ENCODE measurements at places on chromosomes 6 and 20. TPM values are rescaled to one million over a fixed set of nuclear protein-coding genes. Genes with fewer than 3 reads are reported as not detected.

GRCh38 chr20:952196-952795 lies 36.2 kb upstream of the ANGPT4 start:
- no peak for DNase-seq
- H3K27ac ChIP-seq = no peak overlapping the region
- H3K36me3 ChIP-seq = no peaks in the 10 kb centered on the region
- no peak overlapping the region for H3K4me3 ChIP-seq

DNA sequence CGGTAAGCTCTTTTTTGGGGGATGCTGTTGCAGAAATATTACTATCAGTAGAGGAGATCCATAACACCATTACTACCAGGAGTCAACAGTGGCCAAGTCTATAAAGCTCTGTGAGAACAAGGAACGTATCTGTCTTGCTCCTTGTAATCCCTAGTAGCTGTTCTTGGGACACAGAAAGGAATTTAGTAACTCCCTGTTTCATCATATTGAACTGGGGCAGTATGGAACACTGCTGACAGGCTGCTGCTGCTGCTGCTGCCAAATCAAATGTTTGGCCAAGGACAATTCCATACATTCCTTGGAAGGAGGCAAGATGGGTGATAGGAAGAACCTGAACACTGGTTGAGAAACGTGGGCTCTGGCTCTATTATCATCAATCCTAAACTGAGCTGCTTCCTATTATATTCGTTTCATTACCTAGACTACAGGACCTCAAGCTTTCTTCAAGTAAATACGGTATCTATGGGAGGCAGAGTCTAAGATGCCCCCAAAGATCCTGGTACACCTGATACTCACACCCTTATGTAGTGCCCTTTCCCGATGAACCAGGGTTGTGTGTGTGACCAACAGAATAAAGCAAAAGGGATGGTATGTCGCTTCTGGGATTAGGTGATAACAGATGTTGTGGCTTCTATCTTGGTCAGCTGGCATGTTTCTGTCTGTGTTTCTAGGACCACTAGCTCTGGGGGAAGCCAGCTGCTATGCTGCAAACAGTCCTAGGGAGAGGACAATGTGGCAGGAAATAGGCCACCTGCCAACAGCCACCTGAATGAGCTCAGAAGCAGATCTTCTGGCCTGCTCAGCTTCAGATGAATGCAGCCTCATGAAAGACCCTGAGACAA lies 39.5 kb downstream of the ELOVL5 start:
- no peaks in the 10 kb centered on the region for H3K27me3 ChIP-seq
- no peak for DNase-seq
- peak overlapping the region; percentile 82 for H3K27ac ChIP-seq
- peak overlapping the region; percentile 74 for H3K4me3 ChIP-seq

DNA sequence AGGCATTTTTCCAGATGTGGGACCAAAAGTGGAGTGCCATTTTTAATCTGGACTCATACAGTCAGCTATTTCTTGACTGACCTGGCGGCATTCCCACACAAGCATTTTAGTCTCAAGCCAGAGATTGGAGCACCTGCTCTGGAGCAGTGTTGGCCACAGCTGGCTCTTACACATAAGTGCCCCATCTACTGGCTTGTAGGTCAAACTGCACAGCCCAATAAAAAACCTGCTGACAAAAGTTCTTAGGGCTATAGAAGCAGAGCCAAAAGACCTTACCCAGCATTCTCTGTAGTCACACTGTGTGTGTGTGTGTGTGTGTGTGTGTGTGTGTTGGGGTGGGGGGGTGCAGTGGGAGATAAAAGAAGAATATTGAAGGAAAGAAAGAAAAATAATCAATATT lies 38.6 kb upstream of the SENP6 start:
- H3K4me3 ChIP-seq = no peak overlapping the region
- H3K27ac ChIP-seq = no peak overlapping the region
- H3K36me3 ChIP-seq = peaks cover 10% of the 10 kb centered on the region
- DNase-seq = no peak
- H3K4me1 ChIP-seq = no peaks in the 10 kb centered on the region

DNA sequence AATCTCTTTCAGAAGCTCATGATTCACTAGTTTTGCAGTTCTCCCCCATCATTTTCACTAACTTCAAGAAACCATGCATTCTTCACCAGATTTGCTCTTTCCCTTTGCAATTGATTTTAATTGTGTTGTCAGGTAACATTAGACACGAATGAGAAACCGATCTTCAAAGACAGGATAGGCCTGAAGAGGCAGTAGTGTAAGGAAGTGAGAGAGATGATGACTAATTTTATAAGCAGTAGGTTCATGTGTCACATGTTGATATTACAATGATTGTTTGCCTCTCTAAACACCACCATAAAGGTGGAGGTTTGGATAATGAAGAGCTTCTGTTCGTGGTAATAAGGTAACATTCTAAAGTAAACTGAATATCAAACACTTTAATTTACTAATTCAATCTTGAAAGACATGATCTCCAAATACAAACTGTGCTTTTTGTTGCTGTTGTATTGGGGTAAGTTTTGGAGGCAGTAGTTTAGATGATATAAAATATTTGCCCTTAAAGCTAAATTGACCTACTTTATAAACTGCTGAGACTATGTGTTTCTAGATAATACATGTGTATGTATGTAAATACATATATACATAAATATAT lies 207.2 kb downstream of the PHACTR1 start:
- no peak overlapping the region for H3K4me3 ChIP-seq
- no peak for DNase-seq
- H3K4me1 ChIP-seq = peaks cover 4% of the 10 kb centered on the region
- no peaks in the 10 kb centered on the region for H3K36me3 ChIP-seq
- no peak overlapping the region for H3K27ac ChIP-seq

DNA sequence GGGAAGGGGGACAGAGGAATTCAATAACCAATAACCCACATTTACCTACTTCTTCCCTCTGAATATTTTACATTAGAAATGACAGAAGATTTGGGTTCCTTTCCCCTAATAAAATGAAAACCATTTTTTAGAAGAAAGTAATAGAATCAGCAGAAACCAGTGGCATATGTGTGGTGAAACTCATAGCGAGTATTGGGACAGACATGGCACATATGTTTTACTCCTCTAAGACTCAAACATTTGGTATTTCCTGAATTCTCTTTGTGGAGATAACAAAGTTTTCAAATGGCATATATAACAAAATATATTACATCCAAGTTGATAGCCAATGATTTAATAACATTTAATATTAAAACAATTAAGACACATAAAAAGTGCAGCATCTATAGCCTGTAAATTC lies 12.9 kb upstream of the BEND3 start:
- no peaks in the 10 kb centered on the region for H3K36me3 ChIP-seq
- no peaks in the 10 kb centered on the region for H3K27me3 ChIP-seq
- DNase-seq = no peak
- H3K4me1 ChIP-seq = peaks cover 8% of the 10 kb centered on the region
- no peak overlapping the region for H3K4me3 ChIP-seq

MDFI gene
- not detected for total RNA-seq
